ENCODE measurements at places on chromosomes 3 and 15.

DNA sequence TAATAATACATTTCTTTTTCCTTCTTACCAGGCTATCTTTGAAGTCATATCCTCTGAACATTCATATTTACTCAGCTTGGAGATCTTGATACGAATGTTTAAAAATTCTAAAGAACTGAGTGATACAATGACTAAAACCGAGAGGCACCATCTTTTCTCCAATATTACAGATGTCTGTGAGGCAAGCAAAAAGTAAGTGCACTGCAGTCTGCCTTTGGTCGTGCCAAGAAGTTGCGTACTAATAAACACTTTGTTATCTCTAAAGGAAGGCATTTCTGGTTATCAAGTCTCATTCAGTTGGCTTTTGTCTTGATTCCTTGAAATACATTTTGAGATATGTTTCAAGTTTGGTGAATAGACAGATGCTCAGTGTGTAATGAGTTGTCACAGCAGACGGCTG is 31.6 kb downstream of the ARHGEF26 start:
- no peak for DNase-seq

DNA sequence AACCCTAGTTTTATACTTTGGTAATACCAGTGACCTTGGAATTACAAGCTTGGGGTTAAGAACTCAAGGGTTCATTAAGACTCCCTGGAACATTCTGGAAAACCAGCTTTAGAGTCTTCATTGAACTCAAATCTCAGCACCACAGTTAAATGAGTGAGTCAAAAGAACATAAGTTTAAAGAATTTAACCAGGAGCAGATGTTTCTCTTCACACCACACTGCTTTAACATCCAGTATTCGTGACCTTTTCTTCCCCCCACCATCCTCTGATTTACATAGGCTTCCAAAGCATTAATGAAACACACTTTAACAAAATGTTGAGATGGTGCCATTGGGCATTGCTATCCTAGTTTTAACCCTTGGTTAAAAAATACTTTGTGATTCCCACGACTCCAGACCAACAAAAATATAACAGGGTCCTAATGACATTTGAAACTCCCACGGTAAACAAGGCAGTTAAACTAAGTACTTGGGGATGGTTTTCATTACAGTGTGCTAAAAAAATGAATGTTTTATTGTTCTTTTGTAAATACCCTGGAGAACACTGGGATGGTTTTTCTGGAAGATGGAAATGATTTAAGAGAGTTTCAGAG is 123.9 kb downstream of the OXNAD1 start:
- DNase-seq: no peak

- no peak for DNase-seq
These were observed 45.0 kb upstream of the SPRED1 start for GRCh38 chr15:38207621-38208020.

GRCh38 chr3:177604181-177604580 is 406.9 kb upstream of the TBL1XR1 start:
- no peak for DNase-seq

GRCh38 chr3:115648559-115648958 is 25.2 kb downstream of the GAP43 start:
- no peak for DNase-seq

- DNase-seq: no peak
These were observed 307.2 kb upstream of the TRIM42 start for GRCh38 chr3:140370686-140371085.
